ENCODE measurements at places on chromosomes 13 and 19.
A peak's percentile ranks its signal among the peaks of the same experiment; 100 is the strongest.

DNA sequence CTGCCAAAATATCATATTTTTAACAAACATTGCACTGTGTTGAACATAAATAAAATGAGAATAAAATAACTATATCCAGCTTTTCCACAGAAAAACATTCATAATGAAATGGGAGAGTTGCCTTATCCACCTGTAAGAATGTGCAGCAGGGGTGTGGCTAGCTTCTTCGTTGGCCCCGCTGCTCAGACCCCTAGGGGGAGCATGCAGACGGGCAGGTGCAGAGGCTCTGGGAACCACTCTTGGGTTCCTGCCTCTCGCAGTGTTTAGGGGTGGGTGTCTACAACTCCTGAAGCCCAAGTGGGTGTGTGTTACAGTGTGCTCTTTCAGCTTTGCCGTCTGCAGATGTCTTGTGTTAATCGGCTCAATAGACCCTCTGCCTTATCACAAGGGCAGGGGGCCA lies 121.7 kb downstream of the SLITRK5 start:
- peak; percentile 58 for DNase-seq

DNA sequence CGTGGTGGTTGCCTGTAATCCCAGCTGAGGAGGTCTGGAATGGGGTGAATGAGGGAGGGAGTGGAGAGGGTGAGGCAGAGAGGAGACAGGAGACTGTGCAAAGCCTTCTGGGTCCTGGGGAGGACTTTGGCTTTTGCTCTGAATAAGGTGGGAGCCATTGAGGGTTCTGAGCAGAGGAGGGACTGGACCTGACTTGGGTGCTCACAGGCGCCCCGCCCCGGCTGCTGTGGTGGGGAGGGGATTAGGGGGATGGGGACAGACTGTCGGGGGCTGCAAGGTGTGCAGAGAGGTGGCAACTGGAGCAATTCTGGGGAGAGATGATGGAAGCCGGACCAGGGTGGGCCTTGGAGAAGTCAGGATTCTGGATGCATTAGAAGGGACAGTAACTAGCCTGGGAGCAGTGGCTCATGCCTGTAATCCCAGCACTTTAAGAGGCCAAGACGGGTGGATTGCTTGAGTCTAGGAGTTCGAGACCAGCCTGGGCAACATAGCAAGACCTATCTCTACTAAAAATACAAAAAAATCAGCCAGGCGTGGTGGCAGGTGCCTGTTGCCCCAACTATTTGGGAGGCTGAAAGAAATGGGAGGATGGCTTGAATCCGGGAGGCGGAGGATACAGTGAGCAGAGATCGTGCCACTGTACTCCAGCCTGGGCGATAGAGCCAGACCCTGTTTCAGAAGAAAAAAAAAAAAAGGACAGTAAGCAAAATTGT lies 16.1 kb upstream of the NANOS3 start:
- no peak for DNase-seq

DNA sequence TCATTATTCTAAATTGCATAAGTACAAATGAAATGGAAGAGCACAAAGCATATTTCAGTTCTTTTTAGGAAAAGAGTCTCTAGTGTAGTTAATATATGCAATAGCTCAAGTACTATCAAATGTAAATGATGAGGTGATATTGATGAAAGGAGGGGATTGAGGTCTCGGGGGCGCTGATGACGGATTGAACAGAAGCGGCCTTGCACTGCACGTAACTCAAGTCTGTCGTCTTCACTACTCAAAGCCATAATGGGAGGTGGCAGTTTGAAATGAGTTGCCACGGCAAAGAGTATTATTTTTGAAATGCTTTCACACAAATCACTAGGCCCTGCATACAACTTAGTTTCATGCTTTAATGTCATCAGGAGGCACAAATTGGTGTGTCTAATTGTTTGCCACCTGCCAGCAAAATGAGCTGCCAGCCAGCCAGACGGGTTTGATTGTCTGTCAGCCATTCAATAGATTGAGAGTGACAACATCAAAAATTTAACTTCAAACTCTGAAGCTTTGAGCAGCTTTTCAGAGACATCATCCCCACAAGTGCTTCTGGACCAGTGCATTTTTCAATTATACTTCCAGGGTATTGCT lies 256.6 kb downstream of the NBEA start:
- DNase-seq, result no peak

GRCh38 chr19:1125601-1126467 lies 22.0 kb downstream of the GPX4 start:
- DNase-seq, result no peak

DNA sequence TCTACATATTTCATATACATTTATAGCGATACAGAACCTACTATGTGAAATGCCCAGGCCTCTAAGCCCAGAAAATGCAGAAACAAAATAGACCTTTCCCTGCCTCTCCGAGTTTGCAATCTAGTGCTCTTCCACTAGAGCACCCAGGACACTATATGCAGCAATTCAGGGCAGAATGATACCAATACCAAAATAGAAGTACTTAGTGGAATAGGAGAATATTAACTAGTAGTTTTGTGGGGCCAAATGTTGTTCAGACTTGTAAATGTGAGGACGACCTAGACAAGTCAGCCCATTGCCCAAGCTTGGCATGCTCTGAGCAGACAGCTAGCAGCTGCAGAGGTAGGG lies 35.8 kb upstream of the FLT1 start:
- no peak for DNase-seq
